Putamen (tissue), 1 donor: ENCODE measurements at places on chromosomes 7 and 10.

DNA sequence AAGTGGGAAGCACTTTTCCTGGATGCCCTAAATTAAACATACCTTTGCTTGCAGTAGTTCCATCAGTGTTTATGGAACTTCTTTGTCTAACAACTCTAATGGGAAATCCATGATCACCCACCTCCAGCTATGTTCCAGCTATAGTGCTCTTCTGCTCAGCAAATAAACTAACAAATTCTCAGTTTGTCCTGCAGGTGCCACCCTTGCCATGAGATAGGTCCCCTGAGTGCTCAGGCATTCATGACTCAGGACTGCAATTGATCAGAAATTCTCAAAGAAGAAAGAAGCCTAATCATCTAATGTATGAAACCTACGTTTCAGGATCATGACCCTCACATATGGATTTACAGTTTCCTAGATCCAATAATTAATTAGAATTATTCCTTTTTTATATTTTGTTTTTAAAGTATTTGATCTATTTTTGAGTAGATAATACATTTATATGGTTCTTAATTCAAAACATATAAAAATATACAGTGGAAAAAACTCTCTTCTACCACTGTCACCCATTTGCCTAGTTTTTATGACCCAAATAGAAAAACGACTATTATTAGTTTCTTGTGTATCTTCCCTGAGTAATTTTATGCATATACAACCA lies 48.7 kb upstream of the DYNC1I1 start:
- peak; percentile 44 for DNase-seq

DNA sequence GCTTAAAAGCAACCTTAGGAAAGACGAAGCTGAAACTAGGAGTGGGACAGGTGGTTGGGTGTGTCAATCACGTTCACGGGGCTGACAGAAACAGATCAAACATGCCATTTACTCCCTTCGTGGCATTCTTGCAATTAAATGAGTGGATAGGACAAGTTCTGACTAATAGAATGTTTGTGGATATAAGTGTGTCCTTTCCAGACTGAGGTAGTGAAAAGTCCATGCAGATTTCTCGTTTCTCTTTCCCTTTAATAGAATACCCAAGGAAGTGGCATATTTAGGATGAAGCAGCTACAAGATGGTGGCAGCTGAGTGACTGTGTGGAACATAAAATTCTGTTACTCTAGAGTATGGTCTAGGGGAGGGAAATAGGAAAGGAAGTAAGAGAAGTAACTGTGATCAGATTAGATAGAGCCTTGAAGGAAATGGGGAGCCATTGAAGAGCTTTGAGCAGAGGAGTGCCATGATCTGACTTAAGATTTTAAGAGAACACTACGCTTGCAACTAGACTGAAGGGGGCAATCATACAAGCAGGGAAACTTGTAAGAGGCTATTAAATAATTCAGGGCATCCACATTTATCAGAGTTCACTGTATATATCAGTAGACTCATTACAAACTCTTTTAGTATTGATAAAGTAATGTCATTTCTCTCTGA lies 46.3 kb upstream of the HYAL4 start:
- DNase-seq = no peak

DNA sequence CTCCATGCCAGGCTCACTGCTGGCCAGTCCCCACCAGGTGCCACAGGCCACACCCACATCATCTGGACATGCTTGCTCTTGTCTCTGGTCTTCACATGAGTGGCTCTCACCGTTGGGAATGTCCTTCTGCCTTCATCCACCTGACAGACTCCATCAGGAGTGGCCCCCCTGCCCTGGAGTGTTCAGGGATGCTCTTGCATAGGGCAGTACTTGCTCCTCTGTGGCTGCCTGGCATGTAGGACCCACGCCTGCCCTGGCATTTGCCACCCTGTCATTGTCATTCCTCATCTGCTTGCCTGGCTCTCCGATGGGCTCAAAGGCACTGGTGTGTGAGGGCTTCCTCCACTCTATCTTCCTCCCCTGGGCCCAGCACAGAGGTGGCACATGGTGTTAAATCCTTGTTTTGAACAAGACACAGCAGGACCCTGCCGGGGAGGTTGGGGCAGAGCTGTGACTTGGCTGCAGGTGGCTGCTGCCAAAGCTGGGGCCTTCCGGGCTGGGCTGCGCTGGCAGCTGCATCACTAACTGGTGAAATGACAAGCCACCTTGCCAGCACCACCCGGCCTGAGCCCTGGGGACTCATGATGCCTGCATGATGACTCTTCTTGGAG lies 1.8 kb downstream of the SH2D4B start:
- no peak for DNase-seq

DNA sequence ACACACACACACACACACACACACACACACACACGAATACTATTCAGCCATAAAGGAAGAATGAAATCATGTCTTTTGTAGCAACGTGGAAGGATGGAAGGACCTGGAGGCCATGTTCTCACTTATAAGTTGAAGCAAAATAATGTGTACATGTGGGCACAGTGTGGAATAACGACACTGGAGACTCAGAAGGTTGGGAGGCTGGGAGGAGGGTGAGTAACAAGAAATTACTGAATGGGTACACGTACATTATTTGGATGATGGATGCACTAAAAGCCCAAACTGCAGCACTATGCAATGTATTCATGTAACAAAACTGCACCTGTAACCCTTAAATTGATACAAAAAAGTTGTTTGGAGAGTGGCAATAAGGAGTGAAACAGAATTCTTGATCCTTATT lies 32.1 kb downstream of the KMT2C start:
- DNase-seq = no peak

GRCh38 chr10:60532696-60533468 lies 143.2 kb upstream of the ANK3 start:
- no peak for DNase-seq

GRCh38 chr10:122140461-122140902 lies 130.6 kb upstream of the BTBD16 start:
- DNase-seq = no peak

GRCh38 chr10:3853016-3853415 lies 68.0 kb upstream of the KLF6 start:
- no peak for DNase-seq

GRCh38 chr10:30705625-30706149 lies 76.1 kb upstream of the LYZL2 start:
- no peak for DNase-seq

DNA sequence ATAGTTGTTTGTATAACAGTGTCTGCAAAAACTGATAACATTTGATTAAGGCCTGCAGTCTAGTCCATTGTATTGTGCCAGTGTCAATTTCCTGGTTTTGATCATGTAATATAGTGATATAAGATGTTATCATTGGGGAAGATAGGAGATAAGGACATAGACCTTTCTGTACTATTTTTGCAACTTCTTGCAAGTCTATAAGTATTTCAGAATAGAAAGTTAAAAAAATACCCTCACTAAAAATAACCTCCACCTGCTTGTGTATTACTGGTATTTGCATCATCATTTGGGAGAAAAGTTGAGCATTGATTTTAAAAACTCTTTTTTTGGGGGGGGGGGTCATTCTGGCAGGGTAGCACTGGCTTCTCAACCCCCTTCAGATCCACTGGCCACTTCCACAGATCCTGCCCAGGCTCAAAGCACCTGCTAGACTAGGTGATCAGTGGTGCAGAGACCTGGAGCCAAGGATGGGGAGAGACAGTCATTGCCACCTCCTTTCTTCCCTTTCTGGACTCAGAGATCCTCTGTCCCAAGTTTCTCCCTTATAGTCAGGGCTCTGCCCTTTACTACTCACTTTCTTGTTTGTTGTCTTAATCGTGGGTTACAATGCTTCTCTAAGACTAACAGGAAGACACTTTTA lies 103.0 kb downstream of the RBM20 start:
- no peak for DNase-seq

DNA sequence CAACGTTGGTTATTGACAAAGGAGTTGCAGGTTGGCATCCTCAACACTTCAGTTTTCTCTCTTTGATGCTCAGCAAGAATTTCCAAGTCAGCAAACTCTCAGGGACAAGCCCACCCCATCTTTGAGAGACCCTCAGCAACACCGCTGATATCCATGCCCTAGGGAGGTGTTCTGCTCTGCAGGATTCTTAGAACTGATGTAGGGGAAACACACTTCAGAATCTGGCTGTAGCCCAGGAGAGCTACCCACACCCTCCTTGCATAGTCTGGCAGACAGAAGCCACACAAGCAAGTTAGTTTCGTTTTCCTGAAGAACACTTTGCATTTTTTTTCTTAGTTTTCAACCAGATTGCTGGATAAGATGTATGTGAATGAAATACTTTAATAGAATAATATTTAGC lies 822 bp downstream of the SAMD9L start:
- DNase-seq = peak; percentile 2

DNA sequence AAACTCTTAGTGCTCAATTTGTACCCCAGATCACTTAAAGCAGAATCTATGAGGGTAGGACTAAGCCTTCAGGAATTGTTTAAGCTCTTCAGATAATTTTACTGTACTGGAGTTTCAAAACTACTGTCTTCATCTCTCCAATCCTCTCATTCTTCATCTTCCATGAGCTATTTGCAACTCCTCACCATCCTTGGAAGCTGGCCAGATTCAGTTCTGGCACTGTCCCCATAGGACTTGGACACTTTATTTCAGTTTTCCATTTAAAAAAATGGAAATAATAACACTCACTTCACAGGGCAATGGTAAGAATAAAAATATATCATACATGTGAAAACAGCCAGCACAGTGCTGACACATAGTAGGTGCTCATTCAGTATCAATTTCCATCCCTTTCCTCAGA lies 74.6 kb downstream of the PPP1R17 start:
- no peak for DNase-seq

DNA sequence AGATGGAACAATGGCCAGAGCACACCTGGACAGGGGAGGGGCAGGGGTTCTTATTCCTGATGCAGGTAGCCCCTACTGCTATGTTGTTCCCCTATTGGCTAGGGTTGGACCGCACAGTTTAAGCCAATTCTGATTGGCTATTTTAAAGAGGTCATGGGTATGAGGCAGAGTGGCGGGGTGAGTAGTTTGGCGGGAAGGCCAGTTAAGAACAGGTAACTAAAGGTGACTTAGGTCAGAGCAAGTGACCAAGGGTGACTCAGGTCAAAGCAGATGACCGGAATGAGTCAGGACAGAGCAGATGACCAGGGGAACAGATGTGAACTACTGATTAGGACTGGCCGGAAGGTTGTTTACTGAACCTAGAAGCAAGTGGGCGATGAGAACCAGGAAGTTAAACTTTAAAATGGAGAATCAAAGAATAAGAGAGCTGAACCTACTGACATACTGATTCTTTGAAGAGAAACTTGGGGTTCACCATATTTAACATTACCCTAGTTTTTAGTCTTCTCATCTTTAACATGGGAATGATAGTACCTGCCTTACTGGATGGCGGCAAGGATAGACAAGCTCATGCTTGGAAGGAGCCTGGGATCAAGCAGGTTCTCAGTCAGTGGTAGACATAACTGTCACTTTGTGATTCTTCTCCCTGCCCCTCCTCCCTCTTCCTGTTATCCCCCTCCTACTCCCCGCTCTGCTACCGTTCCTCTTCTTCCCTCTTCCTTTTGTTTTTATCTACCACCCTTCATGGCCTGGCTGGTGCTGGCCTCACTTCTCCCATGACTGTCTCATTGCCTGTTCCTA lies 55.0 kb downstream of the CCNY start:
- DNase-seq = no peak

DNA sequence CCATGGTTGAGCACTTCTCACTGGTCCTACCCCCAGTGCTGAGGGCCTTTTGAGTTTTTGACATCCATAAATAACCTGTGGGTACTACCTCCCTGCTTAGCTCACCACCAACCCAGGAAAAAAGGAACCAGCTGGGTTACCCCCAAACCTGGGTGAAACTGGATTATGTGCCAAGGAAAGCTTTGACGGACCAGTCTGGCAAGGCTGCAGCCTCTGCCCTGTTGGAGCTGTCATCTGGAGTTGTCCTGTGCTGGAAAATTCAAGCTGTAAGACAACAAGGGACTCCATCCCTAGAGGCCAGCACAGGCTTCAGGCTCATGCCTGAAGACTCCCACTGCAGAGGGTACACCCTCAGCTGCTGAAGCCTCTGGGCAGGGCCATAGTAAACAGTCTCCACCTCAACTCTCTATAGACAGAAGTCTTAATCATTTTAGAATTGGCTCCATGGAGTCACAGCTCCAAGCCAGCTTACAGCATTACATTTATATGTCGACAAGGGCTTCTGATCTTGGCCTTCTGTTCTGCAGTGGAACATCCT lies 115.5 kb upstream of the AFAP1L2 start:
- DNase-seq = no peak

GRCh38 chr7:2529161-2530070 lies 9.8 kb downstream of the LFNG start:
- DNase-seq = peak; percentile 52

DNA sequence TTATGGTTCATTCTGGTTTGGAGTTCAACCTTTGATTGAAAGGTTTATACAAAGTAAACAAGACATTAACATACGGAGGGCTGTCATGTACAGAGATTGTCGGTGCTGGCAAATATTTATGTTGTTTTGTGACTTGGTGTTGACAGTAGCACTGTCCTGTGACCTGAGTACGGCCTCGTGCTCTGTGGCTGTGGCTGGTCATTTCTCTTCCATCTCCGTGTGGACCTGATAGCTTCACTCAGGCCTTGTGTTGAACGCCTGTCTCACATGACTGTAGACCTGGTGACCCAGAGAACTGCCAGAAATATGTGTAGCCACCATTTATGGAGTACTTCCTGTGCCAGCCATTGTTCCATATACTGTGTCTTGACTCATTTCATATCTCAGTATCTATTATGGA lies 311.6 kb downstream of the CCDC3 start:
- DNase-seq = no peak

DNA sequence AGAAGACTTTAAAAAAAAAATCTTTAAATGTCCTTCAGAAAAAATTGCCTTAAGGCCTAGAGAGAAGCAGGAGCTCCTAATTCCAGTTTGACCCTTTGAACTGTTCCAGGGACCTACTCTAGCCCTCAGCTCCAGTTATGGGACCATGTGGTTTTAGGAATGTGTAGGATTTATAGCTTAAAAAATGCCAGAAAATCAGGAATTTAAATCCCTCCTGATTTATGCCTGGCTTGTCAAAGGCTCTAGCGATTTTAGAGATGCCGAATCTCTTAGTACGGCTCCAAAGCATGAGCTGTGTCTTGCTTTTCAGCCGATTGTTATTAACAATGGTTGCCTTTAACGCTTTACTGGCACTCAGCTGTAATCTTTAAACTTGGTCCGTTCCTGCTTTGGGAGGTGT lies 130.6 kb upstream of the NPVF start:
- no peak for DNase-seq

GRCh38 chr7:45984386-45985295 lies 63.6 kb upstream of the IGFBP3 start:
- no peak for DNase-seq

DNA sequence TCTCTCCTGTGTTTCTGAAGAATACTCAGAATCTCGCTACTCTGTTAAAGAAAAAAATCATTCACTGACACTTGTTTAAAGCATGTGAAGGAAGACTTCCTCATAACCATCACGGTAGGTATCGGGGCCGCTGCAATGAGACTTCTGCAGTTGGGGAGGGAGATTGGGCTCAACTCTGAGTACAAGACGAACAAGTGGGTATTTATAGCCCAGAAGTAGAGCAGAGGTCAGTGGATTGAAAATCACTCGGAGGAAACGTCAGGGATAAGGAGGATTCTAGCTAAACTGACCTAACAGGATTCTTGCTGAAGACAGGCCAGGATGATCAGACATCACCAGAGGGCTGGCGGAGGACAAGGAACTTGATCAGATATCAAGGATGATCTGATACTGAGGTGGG lies 33.3 kb downstream of the ITPRIP start:
- DNase-seq = no peak
